Activated B cell treated with CpG ODN at 0.5 μM for 24 hours (primary cell): ENCODE measurements at places on chromosomes 11 and 22. TPM values are rescaled to one million over a fixed set of nuclear protein-coding genes. Genes with fewer than 3 reads are reported as not detected.

GSTT2 gene
- total RNA-seq = not detected in 2 replicates

C11orf21 gene
- total RNA-seq = 5.2 and 8.8 TPM in 2 replicates

SLC6A5 gene
- not detected in 2 replicates for total RNA-seq

- peak overlapping the region; percentile 93 for H3K27ac ChIP-seq
- H3K4me1 ChIP-seq = peaks cover 31% of the 10 kb centered on the region
- DNase-seq = no peak
- H3K4me3 ChIP-seq = peak overlapping the region; percentile 88
- H3K36me3 ChIP-seq = peaks cover 2% of the 10 kb centered on the region
These were observed 15.7 kb upstream of the CYTH4 start for GRCh38 chr22:37266581-37267134.

PNPLA3 gene
- total RNA-seq = 0.33 TPM in 1 of 2 replicates, not detected in the other

DNA sequence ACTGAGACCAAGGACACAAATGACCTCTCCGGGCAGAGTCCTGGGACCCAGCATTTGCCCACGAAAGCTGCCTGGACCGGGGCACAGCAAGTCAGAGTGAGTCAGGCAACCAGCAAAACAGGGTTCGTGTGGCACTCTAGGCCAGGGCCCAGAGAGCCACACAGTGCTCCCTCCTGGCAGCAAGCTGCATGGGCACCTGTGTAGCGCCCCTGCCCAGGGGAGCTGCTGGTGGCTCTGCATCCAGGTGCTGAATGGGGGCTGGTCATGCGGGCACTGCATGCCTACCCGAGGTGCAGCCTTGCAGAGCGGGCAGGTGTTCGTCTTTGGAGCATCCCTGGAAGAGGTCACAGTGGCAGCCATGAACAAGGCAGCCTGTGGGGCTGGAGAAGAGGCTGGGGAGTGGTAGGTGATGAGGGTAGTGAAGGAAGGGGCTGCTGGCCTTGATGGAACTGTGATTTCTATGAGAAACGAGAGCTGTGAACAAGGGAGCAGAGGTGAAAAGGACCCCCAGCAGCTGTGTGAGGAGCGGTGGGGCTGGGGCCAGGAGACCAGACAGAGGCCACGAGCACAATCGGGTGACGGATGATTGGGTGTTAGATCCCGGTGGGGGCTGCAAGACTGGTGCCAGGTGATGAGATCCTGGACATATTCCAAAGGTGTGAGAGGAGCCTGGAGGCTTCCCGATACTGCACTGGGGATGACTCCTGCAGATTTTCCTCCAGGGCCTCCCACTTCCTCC is 63.3 kb downstream of the DGCR2 start:
- H3K27ac ChIP-seq = no peak overlapping the region
- H3K4me1 ChIP-seq = no peaks in the 10 kb centered on the region
- H3K36me3 ChIP-seq = peaks cover 88% of the 10 kb centered on the region
- H3K4me3 ChIP-seq = no peak overlapping the region
- DNase-seq = no peak
- no peaks in the 10 kb centered on the region for H3K27me3 ChIP-seq

API5 gene
- total RNA-seq = 122 and 123 TPM in 2 replicates
